ENCODE measurements at places on chromosomes 12 and 14. TPM values are rescaled to one million over a fixed set of nuclear protein-coding genes. Genes with fewer than 3 reads are reported as not detected.

NFE2 gene
- polyA plus RNA-seq, result 0.44 TPM

PSME1 gene
- 804 TPM for polyA plus RNA-seq

SPRYD4 gene
- 1.3 TPM for polyA plus RNA-seq

DNAI7 gene
- not detected for polyA plus RNA-seq

SERPINA10 gene
- not detected for polyA plus RNA-seq

OR4E2 gene
- not detected for polyA plus RNA-seq

C12orf54 gene
- not detected for polyA plus RNA-seq

HOXC10 gene
- not detected for polyA plus RNA-seq

CISTR gene
- not detected for polyA plus RNA-seq

HCAR3 gene
- polyA plus RNA-seq, result not detected

KRT8 gene
- not detected for polyA plus RNA-seq

DLGAP5 gene
- not detected for polyA plus RNA-seq

COX8C gene
- polyA plus RNA-seq, result not detected

GDF3 gene
- polyA plus RNA-seq, result not detected

AICDA gene
- 2.1 TPM for polyA plus RNA-seq

RHOJ gene
- polyA plus RNA-seq, result not detected

SDR9C7 gene
- not detected for polyA plus RNA-seq

ITPK1 gene
- polyA plus RNA-seq, result 43.1 TPM

NPFF gene
- polyA plus RNA-seq, result not detected

SLC5A8 gene
- polyA plus RNA-seq, result not detected

SAMD4A gene
- polyA plus RNA-seq, result 5.8 TPM

CCDC196 gene
- polyA plus RNA-seq, result not detected

HHIPL1 gene
- polyA plus RNA-seq, result 0.24 TPM

TBC1D30 gene
- not detected for polyA plus RNA-seq

FGD6 gene
- 5.0 TPM for polyA plus RNA-seq

SUSD6 gene
- polyA plus RNA-seq, result 14.3 TPM

SMOC1 gene
- polyA plus RNA-seq, result not detected

CBLN3 gene
- polyA plus RNA-seq, result 2.9 TPM

Measured in IgD-negative memory B cell (primary cell).